ENCODE measurements at places on chromosomes 5 and 9.

DNA sequence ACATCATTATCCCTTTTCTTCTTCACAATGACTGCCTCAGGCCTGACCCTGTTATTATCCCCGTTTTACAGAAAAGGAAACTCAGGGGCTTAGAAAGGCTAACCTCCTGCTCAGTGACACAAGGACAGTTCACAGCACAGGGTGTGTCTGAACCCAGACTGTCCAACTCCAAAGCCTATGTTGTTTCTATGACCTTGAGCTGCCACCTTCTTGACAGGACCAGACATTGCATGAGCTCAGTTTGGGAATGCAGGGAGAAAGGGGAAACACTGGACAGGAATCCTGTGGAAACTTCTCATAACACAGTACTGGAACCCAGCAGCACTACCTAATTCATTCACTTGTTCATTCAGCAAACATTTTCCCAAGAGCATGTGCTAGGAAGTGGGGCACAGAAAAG is 472.8 kb downstream of the CDK5RAP2 start:
- no peak for DNase-seq

GRCh38 chr9:114924327-114924726 is 6.1 kb downstream of the TNFSF8 start:
- DNase-seq = no peak

DNA sequence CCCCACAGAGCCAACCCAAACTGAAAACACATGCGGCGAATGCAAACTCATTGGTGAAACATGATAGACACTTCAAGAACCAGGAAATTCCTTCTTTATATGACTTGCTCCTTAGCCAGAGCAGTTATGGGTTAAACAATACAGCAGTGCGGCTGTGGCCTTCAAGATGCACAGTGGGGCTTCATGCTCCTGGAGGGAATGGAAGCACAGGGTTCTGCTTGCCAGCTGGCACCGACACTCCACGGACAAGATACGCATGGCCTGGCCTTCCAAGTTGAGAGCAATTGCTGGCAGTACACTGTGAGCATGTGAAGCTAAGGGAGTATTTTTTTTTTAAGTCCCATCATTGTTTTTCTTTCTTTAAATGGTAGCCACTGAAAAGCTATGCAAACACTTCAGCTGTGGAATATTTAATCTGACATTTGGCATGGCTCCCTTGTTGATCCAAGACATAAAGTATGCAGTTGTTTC is 451.6 kb upstream of the CD180 start:
- no peak for DNase-seq

GRCh38 chr9:121268851-121269641 is 1.1 kb downstream of the GSN start:
- no peak for DNase-seq

GRCh38 chr9:133707065-133707762 is 30.9 kb downstream of the SARDH start:
- DNase-seq = no peak

DNA sequence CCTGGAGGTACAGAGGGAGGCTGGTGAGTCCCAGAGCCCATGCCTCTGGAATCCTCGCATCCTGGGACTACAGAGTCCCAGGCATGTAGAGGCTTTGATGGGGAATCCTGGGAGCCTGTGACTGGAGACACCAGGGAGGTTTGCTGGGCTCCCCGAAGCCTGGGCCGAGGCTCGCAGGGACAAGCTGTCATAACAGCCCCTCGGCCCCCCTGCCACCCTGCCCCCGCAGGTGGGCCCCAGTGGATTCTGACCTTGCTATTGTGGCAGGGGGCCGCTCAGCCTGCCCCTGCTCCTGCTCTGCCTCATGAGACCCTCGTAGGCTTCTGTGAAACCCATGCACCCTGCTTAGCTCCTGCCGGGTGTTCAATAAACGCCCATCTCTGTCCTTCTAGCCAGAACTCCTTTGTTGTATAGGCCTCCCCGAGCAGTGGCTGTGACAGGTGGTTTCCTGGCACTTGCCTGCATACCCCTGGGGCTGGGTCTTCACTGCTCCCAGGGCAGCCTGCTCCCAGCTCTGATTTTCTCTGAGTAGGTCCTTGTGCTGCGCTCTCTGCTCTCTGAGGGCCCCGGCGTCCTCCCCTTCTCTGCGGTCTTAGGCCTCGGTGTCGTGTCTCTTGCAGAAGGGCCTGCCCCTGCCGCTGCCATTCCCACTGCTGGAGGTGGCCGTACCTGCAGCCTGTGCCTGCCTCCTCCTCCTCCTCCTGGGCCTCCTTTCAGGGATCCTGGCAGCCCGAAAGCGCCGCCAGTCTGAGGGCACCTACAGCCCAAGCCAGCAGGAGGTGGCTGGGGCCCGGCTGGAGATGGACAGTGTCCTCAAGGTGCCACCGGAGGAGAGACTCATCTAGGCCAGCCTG is 20.4 kb downstream of the CRB2 start:
- no peak for DNase-seq

DNA sequence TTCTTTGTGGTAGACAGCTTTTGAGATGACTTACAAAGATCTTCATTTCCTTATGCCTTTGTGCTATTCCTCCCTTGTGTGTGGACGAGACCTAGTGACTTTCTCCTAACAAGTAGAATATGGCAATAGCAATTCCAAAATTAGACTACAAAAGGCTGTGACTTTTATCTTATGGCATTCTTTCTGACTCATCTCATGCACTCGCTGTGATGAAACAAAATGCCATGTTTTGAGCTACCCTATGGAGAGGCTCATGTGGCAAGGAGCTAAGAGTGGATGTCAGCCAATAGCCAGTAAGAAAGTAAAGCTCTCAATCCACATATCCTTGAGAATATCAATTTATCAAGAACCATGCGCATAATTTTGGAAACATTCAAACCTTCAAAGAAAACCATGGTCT is 380.5 kb upstream of the SMC2 start:
- DNase-seq = no peak

GRCh38 chr9:89444274-89444673 is 53.6 kb downstream of the SEMA4D start:
- peak; percentile 69 for DNase-seq

GRCh38 chr9:128275198-128276007 is at the start of gene GOLGA2:
Gene GOLGA2 (minus strand): TSS chr9:128276007. CDS start chr9:128275976, 31 bp downstream.
- DNase-seq = no peak

- no peak for DNase-seq
These were observed 43.2 kb upstream of the ANKH start for GRCh38 chr5:14914623-14915260.

DNA sequence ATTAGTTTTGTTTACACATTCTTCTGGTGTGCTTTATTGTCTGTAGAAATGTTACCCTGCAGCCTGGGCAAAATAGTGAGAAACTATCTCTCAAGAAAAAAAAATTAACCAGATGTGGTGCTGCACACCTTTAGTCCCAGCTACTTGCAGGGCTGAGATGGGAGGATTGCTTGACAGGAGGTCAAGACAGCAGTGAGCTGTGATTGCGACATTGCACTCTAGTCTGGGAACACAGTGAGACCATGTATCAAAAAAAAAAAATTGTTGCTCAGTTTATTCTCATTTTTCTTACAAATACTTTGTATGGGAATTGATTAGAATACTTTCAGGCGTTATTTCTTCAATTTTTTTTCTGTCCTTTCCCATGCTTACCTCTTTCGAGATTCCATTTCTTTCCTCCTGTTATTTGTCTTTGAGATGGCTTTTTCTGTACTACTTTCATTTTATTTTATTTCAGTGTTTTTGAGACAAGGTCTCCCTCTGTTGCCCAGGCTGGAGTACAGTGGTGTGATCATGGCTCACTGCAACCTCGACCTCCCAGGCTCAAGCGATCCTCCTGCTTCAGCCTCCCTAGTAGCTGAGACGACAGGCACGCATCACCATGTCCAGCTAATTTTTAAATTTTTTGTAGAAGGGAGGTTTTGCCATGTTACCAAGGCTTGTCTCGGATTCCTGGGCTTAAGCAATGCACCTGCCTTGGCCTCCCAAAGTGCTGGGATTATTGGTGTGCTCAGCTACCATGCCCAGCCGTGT is 24.9 kb downstream of the TENT2 start:
- no peak for DNase-seq
